ENCODE measurements at places on chromosomes 2 and 18.

GRCh38 chr2:190511104-190511503 lies 23.4 kb downstream of the NEMP2 start:
- no peak for DNase-seq

- no peak for DNase-seq
Observed at GRCh38 chr2:217459680-217460405, 543.0 kb downstream of the TNS1 start.

- no peak for DNase-seq
Observed at GRCh38 chr2:220162320-220162719, 534.9 kb downstream of the SLC4A3 start.

- DNase-seq, result no peak
Observed at GRCh38 chr2:19321946-19322345, 36.5 kb downstream of the OSR1 start.

DNA sequence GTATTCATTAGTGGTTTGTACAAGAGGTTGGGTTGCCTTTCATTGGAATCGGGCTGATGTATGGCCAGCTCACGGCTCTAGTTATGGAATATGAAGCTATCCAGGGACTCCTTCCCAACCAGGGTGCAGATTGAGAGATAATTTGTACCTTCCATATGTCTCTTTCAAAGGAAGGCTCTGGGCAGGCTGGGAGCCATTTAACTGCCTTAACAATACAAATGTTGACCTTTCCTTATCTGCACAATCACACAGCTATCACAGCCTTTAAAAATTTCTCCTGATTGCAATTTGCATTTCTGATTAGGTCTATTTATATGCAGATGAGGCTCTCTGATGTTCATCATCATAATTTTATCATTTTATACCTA lies 58.7 kb downstream of the MYO3B start:
- DNase-seq, result no peak

DNA sequence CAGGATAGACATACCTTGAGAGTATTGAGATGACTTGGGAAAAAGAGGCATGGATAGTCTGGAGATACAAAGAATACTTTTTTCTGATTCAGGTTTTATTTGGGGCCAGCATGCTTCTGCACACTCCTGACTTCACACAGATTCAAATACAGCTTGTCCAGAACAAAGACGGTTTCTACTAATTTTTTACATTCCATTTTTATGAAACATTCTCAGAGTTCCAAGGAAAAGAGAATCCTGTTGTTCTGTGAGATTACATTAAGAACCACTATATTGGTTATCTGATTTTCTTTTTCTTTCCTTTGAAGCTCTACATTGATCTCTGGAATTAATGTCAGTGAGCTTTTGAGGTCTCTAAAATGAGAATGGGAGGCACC lies 41.0 kb downstream of the PTPRM start:
- no peak for DNase-seq

DNA sequence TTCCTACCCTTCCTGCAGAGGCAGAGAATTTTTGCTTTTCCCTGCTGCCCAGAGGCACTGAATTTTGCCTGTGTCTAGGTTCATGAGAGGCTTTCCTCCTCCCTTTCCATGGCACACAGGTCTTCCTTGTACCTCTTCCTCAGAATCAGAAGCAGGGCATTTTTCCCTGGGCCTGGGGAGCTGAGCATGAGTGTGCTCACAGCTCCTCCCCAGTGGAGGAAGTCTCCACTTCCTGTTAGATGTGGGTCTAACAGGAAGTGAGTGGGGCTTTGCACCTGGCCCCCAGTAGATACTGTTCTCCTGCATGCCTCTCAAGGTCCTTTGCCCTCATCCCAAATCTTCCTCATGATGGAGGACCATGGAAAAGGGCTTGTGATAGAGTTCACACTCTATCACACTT lies 297.2 kb upstream of the FIGN start:
- DNase-seq, result no peak

DNA sequence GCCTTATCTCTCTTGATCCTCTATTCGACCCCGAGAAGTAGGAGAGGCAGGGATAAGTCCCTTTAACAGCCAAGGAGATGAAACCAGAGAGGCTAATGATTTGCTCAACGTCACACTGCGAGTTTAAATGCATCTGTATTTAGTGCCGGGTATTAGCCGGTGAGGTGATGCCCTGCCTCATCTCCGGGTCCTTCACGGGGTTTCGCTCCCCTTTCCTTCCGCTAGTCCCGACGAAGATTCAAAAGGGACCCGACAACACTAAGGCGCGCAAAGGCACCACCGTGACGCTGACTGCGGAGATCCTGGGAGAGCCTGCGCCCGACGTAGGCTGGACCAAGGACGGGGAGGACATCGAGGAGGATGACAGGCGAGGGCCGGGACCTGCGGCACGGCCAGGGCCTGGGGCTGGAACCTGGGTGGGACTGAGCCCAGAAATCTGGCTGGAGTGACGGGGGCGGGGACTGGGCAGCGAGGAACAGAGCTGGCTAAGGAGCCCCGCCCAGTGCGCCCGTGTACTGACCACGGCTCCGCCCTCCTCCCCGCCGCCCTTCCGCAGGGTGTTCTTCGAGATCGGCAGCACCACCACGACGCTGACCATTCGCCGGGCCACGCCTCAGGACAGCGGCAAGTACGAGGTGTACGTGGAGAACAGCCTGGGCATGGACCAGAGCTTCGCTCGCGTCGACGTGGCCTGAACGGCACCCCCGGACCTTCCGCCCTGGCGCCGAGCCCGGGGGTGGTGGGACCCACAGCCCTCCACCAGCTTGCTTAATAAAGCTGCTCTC lies 1.0 kb upstream of the GMPPA start:
- DNase-seq, result no peak

GRCh38 chr2:197904446-197904845 lies 100.1 kb downstream of the PLCL1 start:
- no peak for DNase-seq

GRCh38 chr2:66080127-66080526 lies 354.8 kb upstream of the MEIS1 start:
- no peak for DNase-seq

GRCh38 chr2:4915357-4915756 lies 776.8 kb upstream of the SOX11 start:
- DNase-seq, result no peak

- DNase-seq, result no peak
Observed at GRCh38 chr2:142100970-142101369, 29.8 kb downstream of the LRP1B start.

DNA sequence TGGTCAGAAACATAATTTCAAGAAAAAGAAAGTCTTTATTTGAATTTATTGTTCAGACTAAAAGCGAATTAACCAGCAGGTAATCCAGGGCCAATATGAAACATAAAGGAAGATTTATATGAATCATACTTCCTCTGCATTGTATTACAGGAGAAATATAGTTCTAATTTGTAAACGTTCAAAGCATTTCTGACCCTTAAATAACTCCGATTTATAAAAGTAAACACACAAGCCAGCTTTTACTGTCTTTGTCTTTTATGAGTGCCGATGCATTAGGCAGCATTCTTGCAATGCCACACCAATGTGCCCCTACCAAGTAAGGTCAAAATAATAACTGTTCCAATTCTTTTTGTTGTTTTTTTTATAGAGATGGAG lies 118.8 kb upstream of the RBBP8 start:
- no peak for DNase-seq

- DNase-seq, result no peak
Observed at GRCh38 chr2:158733430-158733755, 61.7 kb upstream of the DAPL1 start.

DNA sequence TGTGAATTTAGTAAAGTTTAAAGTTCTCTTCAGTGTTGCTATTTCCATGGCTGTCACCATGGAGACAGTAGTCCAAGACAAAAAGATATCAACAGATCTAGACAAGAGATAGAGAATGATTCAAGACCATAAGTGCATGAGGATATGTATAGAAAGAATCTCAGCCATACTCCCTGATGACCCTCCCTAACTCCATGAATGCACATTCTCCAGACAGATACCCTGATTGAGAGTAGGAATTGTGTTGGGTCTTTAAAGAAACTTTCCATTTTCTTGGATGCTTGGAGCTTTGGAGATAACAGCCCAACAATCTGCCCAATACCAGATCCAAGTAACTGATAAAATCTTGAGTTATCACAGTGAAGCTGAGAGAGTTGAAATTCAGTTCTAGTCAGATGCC lies 1601.2 kb upstream of the CELF4 start:
- no peak for DNase-seq

DNA sequence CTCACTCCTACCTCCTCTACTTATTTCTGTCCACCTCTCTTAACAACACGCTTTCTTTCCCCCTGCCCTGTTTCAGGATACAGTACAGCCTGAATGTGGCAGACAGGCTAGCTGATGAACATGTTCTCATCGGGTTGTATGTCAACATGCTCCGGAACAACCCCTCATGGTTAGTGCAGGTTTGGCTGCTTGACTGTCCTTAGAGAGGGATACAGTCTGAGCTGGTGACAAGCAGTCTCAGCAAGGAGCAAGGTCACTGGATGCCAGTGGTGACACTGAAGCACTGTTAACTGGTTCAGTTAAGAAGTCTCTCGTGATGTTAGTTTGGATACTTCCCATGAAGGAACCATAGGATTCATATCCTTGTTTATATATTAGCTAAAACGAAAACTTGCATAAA lies 128.6 kb downstream of the DTNA start:
- DNase-seq, result no peak

DNA sequence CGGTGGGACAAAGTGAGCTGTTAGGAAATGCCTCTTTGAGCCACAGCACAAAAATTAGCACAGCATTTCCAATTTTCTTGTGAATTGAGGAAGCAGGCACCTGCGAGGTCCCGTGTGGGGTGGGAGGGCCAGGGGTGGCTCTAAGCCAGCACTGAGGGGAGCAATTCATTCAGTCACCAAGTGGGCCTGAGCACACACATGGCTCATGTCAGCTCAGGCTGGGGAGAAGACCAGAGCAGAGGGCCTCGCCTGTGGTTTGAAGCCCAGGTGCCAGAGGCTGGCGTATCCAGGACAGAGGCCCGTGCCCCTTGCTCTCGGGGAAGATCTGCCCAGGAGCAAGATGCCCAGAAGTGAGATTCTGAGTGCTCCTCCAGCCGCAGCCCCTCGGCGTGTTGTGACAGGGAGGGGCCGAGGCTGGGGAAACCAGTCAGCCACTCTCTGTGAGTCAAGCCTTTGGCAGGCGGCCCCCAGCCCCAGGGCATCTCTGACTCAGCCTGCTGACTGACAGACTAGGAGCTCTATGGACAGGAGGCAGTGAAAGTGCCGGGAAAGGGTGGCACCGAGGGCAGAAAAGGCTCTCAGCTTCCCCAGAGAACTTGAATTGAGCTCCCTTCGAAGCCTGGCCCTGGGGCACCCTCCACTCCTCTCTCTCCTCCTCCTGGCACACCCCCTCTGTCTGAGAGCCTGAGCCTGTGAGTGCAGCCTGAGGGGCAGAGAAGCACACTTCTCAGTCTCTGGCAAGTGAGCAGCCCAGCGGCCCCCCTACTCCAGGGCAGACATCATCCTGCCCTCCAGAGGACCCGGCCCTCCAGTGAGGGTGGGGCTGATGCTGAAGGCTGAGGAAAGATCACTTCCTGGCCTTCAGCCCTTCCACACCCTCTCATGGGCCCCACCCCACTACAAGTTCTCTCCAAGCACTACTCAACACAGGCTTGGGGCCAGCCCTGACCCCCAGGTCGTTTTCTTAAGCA lies 32.3 kb downstream of the CYP26B1 start:
- DNase-seq, result no peak

- DNase-seq, result no peak
Observed at GRCh38 chr2:196076778-196077568, 8.3 kb upstream of the DNAH7 start.

DNA sequence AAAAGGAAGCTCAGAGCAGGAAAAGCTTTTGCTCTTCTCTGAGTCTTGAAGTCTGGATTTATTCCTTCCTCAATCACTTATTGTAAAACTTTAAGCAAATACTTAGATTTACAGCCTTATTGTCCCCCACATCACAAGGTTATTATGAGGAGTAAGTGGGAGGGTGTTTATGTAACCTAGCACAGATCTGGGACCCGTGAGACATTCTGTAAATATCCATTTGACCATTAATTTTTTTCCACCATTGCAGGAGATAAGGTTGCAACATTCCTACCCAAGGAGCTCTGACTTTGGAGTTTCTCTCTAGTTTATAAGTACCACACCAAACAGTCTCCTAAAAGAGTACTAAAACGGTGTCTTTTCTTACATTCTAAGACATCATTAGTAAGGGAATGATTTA lies 52.1 kb upstream of the CTIF start:
- no peak for DNase-seq

GRCh38 chr2:110854355-110855081 lies 122.1 kb downstream of the ACOXL start:
- DNase-seq, result no peak

DNA sequence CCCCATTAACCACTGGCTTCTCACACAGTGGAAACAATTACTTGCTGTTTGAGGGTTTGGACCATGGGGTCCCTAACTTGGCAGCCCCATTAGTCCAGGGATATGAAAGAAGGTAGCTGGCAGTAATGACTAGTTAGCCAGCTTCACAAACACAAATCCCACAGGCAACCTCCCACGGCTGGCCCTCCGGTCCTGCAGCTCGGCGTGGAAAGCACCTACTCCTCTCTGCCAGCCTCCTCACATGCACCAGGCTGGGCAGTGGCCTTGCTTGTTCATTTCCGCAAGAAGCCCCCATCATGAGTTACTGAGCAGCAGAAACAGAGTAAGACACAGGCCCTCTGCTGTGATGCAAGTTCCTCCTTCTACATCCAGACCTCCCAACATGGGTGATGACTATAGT lies 13.7 kb downstream of the C1QL2 start:
- DNase-seq, result no peak

- no peak for DNase-seq
Observed at GRCh38 chr18:22115573-22115972, 53.8 kb upstream of the GATA6 start.

- DNase-seq, result no peak
Observed at GRCh38 chr2:105796791-105797190, 52.1 kb downstream of the NCK2 start.

GRCh38 chr2:113963965-113964364 lies 74.1 kb downstream of the ACTR3 start:
- DNase-seq, result no peak

GRCh38 chr2:171018522-171018921 lies 89.5 kb downstream of the GORASP2 start:
- no peak for DNase-seq

DNA sequence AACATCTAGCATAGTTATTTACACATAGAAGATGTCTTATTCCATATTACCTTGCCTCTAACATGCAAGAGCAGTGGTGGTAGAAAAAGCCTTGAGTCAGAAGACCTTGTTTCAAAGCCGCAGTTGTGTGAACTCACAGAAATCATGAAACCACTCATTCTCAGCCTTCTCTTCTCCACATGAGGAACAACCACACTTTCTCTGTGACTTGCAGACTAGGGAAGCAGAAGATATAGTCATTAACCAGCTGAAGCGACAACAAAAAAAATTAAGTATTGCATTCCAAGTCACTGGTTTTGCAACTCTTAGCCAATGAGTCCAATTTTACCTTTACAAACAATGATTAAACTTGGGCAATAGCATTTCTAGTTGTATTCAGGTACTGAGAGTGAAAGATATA lies 19.0 kb downstream of the TWSG1 start:
- DNase-seq, result no peak

GRCh38 chr2:94956797-94957391 lies 68.6 kb upstream of the MAL start:
- peak; percentile 19 for DNase-seq
